ENCODE measurements at places on chromosomes 1 and 21. TPM values are rescaled to one million over a fixed set of nuclear protein-coding genes. Genes with fewer than 3 reads are reported as not detected.
A peak's percentile ranks its signal among the peaks of the same experiment; 100 is the strongest.

- DNase-seq: peak; percentile 24
- peak overlapping the region; percentile 47 for H3K27ac ChIP-seq
- peaks cover 21% of the 10 kb centered on the region for H3K4me1 ChIP-seq
- H3K4me3 ChIP-seq: no peak overlapping the region
These were observed 164.9 kb downstream of the DYRK1A start for GRCh38 chr21:37531431-37531932.

DNA sequence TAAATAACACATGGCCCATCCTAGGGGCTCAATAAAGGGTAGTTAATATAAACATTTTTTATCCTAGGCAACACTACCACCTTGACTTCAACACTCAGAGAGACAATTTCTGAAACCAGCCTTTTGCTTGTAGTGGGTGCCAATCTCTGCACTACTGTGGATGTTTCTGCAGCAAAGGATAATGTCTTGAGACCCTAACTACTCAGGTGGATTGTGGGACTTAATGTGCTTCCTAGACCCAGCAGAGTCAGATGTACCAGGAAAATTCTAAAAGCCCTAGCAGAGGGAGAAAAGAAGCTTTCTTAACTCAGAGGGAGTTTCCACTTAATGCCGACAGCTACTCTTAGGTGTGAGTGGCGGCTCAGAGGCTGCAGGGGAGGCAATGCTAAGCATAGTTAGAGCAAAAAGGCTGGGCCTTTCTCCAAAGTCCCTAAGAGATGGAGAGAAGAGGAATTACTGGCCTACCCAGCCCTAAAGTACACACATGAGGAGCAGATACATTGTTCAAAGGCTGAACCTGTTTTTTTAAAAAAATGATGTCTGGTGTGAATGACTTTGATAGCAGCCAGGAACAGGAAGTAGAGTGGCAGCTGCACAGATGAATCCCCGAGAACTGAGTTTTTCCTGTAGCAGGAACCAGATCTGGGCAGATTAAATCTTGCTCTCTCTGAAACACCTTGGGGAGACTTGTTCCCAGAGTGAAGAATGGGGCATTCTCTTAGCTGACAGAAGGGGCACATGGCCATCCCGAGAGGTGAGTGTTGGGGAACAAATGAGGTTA, 33.5 kb upstream of the ABCD3 start:
- H3K36me3 ChIP-seq: no peaks in the 10 kb centered on the region
- no peak overlapping the region for H3K4me3 ChIP-seq
- no peak for DNase-seq

DNA sequence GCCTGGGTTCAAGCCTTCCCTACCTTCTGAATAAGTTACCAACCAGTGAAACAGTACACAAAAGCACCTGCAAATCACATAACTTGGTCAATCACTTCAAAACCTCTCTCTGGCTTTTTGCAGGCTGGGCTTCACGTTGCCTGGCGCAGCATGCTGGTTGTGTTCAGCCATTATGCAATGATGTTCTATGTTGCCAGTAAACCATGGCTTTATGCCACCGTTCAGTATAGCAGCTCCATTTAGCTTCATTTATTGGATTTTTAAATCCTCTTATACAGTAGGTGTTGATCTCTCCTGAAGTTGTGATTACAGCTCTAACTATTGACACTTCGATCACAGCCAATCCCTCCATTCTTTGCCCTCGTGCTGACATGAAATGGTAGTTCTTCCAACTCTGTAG, 233.6 kb upstream of the PTBP2 start:
- H3K4me1 ChIP-seq: no peaks in the 10 kb centered on the region
- no peaks in the 10 kb centered on the region for H3K27me3 ChIP-seq
- DNase-seq: no peak
- H3K36me3 ChIP-seq: no peaks in the 10 kb centered on the region
- H3K4me3 ChIP-seq: no peak overlapping the region

DNA sequence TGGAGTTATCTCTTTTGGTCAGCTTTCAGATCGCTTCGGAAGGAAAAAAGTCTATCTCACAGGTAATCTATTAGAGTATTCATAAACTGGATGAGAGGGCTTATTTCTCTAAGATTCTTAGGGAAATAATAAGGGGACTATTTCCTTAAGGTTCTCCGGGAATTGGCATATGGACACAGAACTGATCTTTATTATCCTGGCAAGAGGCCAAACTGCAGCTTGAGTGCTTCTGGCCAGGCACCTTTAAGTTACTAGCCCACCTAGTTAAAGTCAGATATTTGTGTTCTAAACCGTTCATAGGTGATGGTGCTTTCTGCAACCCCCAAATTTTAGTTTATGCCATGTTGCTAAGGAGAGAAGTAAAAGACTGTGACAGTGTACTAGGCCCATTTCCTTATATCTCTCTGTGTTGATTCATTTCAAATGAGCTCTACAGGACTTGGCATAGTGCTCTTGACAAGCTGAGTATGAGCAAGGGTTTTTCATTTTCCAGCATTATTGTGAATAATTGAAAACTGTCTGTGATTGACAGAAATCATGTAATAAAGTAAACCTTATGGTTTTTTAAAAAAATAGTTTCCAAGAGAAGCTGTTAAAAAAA, 43.4 kb downstream of the SLC22A15 start:
- H3K4me1 ChIP-seq: no peaks in the 10 kb centered on the region
- H3K27me3 ChIP-seq: no peaks in the 10 kb centered on the region
- H3K36me3 ChIP-seq: no peaks in the 10 kb centered on the region
- no peak overlapping the region for H3K27ac ChIP-seq

GRCh38 chr21:26072666-26073615, 97.6 kb downstream of the APP start:
- peak; percentile 67 for DNase-seq
- H3K27ac ChIP-seq: no peak overlapping the region
- H3K4me3 ChIP-seq: no peak overlapping the region

GRCh38 chr1:176693697-176694329, 230.8 kb downstream of the PAPPA2 start:
- H3K36me3 ChIP-seq: no peaks in the 10 kb centered on the region
- H3K4me1 ChIP-seq: peaks cover 12% of the 10 kb centered on the region
- no peak overlapping the region for H3K4me3 ChIP-seq
- no peaks in the 10 kb centered on the region for H3K27me3 ChIP-seq
- DNase-seq: no peak

- H3K36me3 ChIP-seq: no peaks in the 10 kb centered on the region
- H3K27ac ChIP-seq: no peak overlapping the region
- DNase-seq: no peak
- no peak overlapping the region for H3K4me3 ChIP-seq
- H3K4me1 ChIP-seq: no peaks in the 10 kb centered on the region
These were observed 29.1 kb upstream of the GFI1 start for GRCh38 chr1:92515796-92516201.

GRCh38 chr1:44946725-44947062, 39.7 kb downstream of the EIF2B3 start:
- no peaks in the 10 kb centered on the region for H3K4me1 ChIP-seq
- no peaks in the 10 kb centered on the region for H3K36me3 ChIP-seq
- H3K4me3 ChIP-seq: no peak overlapping the region

DNA sequence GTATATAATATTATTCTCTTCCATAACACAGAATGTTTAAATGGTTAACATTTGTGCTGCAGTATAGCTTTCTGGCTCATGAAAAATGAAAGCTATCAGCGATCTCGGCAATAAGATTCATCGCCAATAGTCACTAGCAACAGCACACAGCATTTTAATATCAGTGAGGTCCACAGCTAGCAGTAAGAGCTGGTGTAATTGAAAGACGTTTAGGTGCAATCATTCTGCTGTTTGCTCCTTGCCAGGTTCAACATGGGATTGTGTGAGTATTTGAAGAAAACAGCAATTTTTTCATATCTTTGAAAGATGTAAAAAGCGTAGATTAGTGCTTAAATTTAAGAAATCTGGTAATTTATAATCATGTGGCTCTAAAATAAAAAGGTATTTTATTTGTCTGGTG, 20.1 kb downstream of the PRKACB start:
- peak overlapping the region; percentile 39 for H3K4me3 ChIP-seq
- H3K4me1 ChIP-seq: no peaks in the 10 kb centered on the region
- peak; percentile 20 for DNase-seq
- H3K27ac ChIP-seq: peak overlapping the region; percentile 58
- no peaks in the 10 kb centered on the region for H3K27me3 ChIP-seq
- H3K36me3 ChIP-seq: no peaks in the 10 kb centered on the region

DNA sequence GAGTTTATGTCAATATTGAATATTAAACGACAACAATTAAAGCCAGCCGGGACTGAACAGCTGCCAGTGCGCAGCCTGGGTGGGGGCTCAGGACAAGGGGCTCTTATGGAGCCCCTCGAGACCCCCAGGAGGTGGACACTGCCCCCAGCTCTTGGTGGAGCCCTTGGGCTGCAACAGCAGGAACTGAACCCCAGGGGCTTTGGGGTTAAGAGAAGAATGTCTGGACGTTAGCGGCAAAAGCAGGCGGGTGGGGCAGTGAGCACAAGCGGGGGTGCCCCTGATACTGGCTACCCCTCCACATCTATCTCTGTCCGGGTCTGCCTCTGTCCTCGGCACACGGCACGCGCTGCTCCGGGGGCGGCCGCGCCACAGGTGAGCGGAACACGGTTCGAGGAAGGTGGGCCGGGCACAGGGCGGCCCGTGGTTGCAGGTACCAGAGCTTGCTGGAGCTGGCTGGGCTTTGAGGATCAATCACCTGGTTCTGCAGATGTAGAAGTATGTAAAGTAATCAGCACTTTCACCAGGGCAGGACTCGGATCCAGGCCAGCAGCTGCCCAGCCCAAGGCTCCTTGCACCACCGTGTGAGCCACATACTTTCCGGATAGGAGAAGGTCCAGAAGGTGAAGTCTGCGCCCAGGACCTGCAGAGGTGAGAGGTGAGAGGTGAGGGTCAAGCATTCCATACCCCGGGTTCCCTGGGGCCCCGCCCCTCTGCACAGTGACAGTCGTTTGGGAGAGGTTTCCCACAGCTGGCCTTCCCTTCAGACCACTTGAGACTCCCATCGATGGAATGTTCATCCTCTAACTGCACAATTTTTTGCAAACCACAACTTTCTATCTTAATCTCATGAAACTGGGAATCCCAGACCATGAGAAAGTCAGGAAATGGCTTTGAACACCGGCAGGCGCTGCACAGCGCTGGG, 12.4 kb upstream of the POFUT2 start:
- peak overlapping the region; percentile 47 for H3K27ac ChIP-seq
- no peak overlapping the region for H3K4me3 ChIP-seq
- H3K36me3 ChIP-seq: peaks cover 37% of the 10 kb centered on the region
- no peak for DNase-seq

GRCh38 chr21:8993284-8993942, 1528.0 kb upstream of the TPTE start:
- no peak overlapping the region for H3K27ac ChIP-seq
- no peak overlapping the region for H3K4me3 ChIP-seq
- no peaks in the 10 kb centered on the region for H3K4me1 ChIP-seq
- H3K27me3 ChIP-seq: no peaks in the 10 kb centered on the region
- no peaks in the 10 kb centered on the region for H3K36me3 ChIP-seq
- no peak for DNase-seq

DNA sequence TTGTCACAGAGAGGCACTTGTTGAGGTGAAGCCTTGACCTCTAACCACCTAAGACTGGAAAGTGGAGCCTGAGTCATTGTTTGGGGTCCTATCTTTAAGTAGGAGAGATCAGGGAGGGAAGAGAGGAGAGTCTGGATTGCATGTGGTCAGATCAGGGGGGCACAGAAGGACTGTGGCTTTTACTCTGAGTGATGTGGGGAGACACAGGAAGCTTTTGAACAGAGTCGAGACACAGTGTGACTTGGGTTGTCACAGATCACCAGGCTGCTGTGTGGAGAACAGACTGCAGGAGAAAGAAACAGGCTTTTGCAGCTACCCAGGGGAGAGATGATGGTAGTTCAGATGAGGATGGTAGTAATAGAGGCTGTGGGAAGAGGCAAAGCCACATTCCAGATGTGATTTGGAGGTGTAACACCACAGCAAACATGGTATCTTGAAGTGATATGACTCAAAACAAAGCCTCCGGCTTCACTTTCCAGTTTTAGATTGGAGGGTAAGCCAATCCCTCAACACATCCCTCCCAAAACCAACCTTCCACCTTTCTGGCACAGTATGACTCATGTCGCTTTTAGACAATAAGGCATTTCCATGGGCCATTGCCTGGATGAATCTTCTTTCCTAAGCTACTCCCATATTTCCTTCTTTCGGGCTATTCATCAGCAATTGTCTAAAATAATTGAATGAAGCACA, 125.8 kb upstream of the SLC44A3 start:
- no peaks in the 10 kb centered on the region for H3K27me3 ChIP-seq
- DNase-seq: no peak
- no peak overlapping the region for H3K4me3 ChIP-seq
- no peaks in the 10 kb centered on the region for H3K36me3 ChIP-seq
- no peaks in the 10 kb centered on the region for H3K4me1 ChIP-seq

Gene AMY1C
- total RNA-seq: not detected

All from spinal cord (tissue), 10 donors.